ENCODE measurements at places on chromosomes 7 and 10. TPM values are rescaled to one million over a fixed set of nuclear protein-coding genes. Genes with fewer than 3 reads are reported as not detected.

GRCh38 chr7:93944673-93945072 is 23.1 kb downstream of the GNG11 start:
- DNase-seq, result no peak

- DNase-seq, result no peak
These were observed 21.9 kb downstream of the CACNB2 start for GRCh38 chr10:18162021-18162627.

- peak; percentile 86 for DNase-seq
These were observed 24.8 kb upstream of the EIF5AL1 start for GRCh38 chr10:79487296-79488194.

The GPR26 gene
- total RNA-seq, result 0.05 TPM

The ZNF487 gene
- 1.4 TPM for total RNA-seq

DNA sequence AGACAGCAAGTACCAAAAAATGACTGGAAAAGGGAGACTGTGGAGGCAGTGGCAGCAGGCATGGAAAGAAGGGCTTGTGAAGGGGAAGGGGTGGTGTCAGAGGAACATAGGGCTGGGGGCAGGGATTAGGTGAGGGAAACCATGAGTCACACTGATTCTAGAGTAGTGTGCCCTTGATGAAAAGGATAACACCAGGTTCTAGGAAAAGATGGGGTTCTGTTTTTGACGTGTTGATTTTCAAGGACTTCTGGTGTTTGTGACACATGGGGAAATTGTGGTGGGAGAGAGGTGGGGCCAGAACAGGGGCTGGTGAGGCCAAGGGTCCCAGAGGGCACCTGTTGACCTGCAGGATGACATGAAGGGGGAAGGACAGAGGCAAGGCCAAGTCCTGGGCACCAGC is 57.1 kb downstream of the FIGNL1 start:
- DNase-seq, result no peak

The LRRTM3 gene
- 0.32 TPM for total RNA-seq

DNA sequence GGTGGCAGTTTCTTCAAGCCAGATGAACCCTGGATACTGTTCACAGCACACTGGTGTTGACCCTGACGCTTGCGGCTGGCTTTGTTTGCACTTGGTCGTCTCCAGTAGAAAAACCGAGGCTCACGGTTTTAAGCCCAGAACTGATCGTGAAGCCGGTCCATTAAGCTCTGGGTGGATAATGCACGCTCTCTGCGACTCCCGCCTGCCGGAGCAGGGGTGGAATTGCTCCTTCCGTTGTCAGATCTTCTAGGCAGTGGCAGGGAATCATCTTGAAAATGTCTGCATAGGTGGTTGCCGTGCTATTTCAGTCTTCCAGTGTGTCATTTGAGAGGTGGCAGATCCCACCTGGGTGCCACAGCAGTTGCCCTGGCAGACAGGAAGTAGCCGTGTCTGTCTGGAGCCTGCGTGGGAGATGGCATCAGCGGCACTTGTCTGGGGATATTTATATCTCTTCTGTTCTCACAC is 35.9 kb upstream of the AP5Z1 start:
- no peak for DNase-seq

The HOXA13 gene
- total RNA-seq, result not detected

DNA sequence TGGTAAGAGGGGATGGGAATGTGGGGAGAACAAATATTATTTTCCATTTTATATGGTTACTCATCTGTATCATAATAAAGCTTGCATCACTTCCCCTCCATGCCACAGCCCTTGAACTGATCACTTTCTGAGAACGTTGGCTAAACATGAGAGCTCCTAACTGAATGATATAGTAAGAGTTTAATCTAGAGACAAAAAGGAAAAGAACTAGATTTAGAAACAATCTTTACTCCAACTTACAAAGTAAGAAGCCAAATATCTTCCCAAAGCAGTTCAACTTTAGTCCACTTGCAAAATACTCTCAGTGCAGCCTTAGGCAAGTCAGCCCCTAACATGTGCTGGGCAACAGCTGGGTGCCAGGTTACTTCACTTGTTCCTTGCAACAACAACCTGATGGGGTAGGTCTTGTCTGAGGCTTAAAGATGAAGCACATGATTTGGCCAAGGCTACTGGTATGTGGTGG is 20.3 kb downstream of the SMURF1 start:
- DNase-seq, result no peak

GRCh38 chr10:3782451-3783315 is 2.3 kb downstream of the KLF6 start:
- no peak for DNase-seq

The STMP1 gene
- total RNA-seq, result 26.1 TPM

DNA sequence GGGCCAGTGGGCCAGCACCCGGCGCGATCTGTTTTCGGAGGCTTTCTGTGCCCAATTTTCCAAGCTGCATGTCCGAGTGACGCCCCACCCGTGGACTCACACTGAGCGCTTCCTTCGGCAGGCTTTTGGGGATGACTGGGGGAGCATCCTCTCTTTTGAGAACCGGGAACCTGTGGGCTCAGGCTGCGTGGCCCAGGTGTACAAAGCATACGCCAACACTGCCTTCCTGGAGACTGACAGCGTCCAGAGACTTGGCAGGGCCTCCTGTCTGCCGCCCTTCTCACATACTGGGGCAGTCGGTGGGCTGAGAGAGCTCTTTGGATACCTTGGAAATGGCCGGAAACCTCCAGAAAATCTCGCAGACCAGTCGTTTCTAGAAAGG is 1.0 kb downstream of the ADCK2 start:
- no peak for DNase-seq

The PCLO gene
- 4.2 TPM for total RNA-seq

The HIF1AN gene
- 53.9 TPM for total RNA-seq

Measured in WTC11 (cell line).